ENCODE measurements at places on chromosomes 4 and X.

GRCh38 chr4:1563768-1564485 is 120.2 kb downstream of the FAM53A start:
- no peak for DNase-seq

GRCh38 chr4:127503111-127503510 is 129.6 kb upstream of the INTU start:
- no peak for DNase-seq

DNA sequence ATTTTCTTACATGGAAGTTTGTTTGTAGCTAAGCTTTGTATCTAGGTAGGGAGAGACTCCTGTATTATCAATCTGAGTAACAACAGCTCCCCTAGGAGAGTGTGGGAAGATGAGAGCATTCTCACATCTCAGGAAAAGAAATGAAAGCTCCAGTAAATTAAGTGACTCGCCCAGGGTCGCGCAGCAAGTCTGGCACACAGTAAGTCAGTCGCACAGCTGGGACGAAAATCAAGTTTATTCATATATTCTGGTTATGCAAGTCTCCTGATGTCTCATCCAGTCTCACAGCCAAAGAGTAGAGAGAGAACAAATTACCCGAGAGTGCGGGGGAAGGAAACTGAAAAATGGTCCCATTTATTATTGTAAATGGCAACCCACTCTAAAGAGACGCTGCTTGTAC is 216.1 kb downstream of the STK32B start:
- no peak for DNase-seq

DNA sequence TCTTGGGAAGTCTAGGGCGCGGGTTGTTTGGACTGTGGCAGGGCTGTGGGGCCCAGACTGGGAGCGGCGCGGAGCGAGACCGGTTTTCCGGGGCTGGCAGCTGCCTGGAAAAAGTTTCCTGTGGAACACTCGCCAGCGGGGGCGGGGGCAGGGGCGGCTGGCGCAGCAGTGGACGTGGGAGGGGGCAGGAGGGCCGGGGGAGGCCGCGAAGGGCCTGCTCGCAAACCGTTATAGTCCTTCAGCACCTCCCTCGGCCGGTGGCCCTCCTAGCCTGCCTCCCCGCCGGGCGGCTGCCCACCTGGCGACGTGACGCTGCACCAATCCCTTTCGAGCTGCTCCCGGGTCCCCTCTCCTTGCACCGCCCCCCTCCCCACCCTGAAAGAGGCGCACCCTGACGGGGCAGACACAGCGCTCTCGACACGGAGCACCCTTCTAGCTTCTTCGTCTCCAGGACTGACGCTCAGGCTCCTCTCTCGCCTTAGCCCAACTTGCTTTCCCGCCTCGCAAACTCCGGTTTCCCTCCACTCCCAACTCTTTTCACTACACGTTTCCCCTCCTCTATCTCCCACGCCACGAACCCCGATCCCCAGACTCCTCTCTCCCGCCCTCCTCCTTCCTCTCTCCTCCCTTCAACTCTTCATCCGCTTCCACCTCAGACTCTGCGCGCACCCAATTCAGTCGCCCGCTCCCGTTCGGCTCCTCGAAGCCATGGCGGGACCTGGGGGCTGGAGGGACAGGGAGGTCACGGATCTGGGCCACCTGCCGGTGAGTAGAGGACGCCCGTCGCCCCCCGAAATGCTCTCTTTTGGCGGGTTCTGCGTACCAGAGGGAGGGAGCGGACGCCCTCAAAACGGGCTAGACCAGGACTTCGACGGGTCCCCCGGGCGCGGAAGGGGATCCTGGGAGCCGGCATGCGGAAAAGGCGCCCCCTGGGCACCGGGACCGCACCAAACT is at the start of gene NRK:
NRK (plus strand) TSS at position 402 of the 954 bp plus-strand sequence; CDS start at position 709, 307 bp downstream.
- DNase-seq, result no peak

Measured in Jurkat, Clone E6-1 (cell line).